ENCODE measurements at places on chromosomes 4 and X.

DNA sequence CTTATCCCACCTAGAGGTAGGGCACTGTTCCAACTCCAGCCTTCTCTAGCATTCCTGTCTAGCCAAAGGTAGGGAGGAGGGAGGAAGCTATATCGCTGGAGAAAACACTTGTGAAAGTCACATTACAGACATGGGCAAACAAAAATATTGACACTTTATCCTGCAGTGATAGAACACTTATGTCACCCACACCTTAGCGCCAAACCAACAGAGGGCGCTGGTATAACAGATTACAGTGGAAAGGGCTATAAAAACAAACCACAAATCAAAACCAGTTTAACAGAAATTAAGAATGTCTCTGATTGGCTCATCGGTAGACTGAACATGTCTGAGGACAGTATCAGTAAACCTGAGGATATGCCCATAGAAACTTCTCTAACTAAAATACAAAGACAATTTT is 451.3 kb downstream of the TLL1 start:
- DNase-seq = no peak

DNA sequence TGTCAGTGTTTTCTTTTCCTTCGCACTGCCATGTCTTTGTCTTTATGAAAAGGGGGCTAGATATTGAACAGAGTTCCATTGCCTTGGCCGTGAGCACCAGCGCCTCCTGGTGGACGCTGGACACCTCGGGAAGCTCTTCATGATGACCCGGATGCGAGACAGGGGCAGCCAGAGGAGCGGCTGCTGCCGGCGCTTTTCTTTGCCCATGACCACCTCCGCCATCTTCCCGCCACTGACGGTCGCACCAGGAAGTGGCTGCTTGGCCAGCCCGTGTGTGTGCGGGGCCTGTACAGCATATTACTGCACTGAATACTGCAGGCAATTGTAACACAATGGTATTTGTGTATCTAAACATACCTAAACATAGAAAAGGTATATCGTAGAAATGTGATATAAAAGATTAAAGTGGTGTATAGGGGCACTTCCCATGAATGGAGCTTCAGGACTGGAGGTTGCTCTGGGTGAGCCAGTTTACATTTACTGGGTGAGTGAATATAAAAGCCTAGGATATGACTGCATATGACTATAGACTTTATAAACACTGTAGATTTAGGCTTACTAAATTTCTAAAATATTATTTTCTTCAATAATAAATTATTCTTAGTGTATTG is 15.8 kb upstream of the GRIA2 start:
- no peak for DNase-seq

GRCh38 chrX:130057209-130057608 is 53.1 kb downstream of the ELF4 start:
- no peak for DNase-seq

- DNase-seq = no peak
Measured at GRCh38 chr4:121150486-121150885, 13.6 kb downstream of the TNIP3 start.

DNA sequence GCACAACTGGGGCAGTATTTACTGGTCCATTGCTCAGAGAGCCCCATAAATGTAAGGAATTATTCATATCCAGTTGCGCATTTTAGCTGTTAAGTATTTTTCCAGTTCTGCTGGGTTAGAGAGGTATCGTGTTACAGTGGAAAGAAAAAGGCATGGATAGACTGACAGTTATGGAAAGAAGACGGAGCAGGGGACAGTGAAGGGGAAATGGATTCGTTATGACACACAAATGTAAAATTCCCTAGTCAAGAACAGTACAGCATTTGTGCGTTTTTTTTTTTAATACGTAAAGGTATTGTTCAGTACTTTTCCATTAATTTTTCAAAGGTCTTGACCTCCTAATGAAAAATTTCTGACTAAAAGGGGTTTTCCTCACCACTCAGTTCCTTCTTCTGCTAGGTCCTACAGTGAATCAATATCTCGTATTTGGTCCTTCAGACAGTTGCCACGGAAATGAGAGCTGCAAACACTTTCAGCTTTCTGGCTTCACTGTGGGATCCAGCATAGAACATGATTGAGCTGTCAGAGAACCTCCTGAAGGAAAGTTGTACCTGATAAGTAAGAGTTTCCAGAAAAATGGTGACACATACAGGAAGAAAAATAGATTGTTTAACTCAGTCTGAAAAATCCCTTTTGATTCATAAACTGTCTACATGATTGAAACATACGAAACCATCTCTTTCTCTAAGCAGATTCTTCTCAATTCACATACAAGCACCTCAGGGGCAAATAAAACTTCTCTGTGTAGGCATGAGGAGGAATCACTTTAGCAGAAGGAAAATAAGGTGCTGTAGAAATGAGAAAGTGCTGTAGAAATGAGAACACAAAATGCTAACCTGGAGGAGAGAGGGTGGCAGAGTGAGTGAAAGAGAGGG is 21.8 kb upstream of the BBS12 start:
- no peak for DNase-seq

DNA sequence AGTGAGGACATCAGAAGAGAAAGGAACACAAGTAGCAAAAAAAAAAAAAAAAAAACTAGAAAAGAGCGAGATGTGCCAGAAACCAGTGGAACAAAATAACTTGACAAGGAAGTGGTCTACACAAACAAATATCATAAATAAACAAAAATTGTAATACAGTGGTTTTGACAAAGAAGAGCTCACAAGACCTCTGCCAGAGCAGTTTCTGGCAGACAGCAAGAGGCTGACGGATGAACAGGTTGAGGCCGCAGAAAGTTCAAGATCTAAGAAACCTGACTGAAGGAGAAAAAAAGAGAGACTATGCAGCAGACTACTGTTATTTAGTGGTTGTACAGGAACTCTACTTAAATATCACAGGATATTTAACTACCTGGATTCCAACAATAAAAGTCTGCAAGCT is 66.2 kb downstream of the MAB21L2 start:
- no peak for DNase-seq

GRCh38 chr4:7358100-7358735 is 76.5 kb downstream of the PSAPL1 start:
- DNase-seq = no peak

- DNase-seq = no peak
Measured at GRCh38 chrX:24343719-24344118, 16.7 kb upstream of the SUPT20HL1 start.

DNA sequence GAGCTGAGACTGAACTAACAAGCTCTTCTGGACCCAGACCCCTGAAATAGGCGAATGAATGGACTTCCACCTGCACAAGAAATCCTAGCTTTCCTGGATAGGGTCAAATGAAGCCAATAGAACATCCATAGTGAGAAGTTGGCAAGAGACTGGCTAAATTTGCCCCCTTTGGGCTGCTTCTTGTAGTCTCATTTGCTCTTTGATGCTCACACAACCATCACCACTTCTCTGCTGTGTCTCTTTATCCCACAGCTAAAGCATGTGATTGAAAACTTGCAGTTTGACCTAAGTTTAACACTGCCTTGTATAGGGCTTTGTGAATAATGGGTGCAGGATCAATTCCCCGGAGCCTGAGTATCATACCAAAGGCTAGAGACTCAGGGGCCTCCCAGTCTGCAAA is 38.2 kb downstream of the NLGN3 start:
- no peak for DNase-seq

GRCh38 chrX:103823591-103823990 is 8.5 kb downstream of the RAB9B start:
- DNase-seq = no peak
